Activated T-cell treated with anti-CD3 and anti-CD28 coated beads for 24 hours (primary cell): ENCODE measurements at places on chromosomes 11 and 22.

- no peak for DNase-seq
These were observed 84.2 kb downstream of the MORC2 start for GRCh38 chr22:30884211-30885000.

DNA sequence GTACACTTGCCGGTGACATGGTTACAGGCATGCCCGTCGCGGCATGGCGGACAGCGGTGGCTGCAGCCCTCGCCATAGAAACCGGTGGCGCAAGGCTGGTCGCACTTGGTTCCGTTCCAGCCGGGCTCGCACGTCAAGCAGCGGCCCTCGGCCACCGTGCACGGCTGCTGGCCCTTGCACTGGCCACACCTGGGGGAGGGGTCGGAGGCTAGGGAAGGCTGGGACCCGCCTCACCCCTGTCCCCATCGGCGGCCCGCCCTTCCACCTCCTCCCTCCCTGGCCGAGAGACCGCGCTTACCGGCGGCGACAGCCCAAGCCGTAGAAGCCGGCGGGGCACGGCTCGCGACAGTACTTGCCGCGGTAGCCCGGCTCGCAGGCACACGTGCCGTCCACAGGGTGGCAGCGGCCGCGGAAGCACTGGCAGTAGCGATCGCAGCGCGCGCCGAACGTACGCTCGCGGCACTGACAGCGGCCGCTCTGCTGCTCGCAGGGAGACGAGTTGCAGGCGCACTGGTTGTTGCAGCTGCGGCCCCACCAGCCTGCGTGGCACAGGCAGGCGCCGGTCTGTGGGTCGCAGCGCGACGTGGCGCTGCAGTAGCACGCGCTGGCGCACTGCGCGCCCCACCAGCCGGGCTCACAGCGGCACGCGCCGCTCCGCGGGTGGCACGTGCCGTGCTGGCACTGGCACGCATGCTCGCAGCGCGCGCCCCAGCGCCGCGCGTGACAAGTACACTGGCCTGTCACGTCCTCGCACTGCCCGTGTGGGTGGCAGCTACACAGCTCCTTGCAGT is 6.7 kb downstream of the SCARF2 start:
- peak; percentile 39 for DNase-seq

- DNase-seq = no peak
These were observed 235.8 kb upstream of the CCDC90B start for GRCh38 chr11:83521647-83522596.

DNA sequence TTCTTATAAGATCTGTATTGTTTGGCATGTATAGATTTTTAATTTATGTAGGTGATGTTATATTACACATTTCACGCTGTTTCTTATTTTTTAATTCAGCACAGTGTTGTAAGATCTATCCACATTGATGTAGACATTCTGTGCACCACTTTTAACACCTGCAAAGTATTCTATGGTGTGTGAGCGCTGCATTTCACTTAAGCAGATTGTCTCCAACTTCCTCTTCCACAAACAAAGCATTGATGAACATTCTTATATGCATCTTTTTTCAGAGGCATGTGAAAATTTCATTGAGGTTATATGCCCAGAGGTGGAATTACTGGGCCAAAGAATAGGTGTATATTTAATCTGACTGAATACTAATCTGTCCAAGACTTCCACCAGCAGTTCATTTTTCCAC is 3.4 kb upstream of the POU2AF1 start:
- DNase-seq = no peak

- DNase-seq = no peak
These were observed 385.5 kb upstream of the B3GAT1 start for GRCh38 chr11:134797411-134798089.

GRCh38 chr22:18955696-18956095 is 19.6 kb upstream of the PRODH start:
- no peak for DNase-seq

DNA sequence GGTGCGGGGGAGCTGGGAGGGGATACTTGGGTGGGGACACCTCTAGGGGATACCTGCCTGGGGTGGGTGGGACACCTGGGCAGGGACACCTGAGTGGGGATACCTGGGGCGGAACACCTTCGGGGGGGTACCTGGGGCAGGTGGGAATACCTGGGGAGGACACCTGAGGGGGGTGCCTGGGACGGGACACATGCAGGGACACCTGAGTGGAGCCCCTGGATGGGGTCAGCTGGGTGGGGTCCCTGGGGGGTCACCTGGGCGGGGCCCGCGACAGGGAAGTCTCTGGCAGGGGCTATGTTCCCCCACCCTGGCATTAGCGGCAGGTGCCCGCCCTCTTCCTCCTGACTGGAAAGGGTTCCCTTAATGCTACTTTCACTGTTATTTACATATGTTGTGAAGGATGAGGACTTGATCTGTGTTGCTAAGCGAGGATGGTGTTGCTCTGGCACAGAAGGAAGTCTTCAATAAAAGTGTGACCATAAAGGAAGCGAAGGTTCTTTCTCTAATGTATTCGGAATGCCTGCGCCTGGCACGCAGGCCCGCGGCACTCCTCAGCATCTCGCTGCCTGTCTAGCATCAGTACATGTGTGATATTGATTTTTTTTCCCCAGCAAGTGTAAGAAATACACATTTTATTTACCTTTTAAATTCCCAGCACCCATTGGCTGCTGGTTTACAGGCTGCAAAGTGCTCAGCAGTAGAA is 801.7 kb downstream of the BRD1 start:
- no peak for DNase-seq

- no peak for DNase-seq
These were observed 29.1 kb downstream of the ZBED4 start for GRCh38 chr22:49882519-49883293.
